ENCODE measurements at places on chromosomes 1 and 21.

DNA sequence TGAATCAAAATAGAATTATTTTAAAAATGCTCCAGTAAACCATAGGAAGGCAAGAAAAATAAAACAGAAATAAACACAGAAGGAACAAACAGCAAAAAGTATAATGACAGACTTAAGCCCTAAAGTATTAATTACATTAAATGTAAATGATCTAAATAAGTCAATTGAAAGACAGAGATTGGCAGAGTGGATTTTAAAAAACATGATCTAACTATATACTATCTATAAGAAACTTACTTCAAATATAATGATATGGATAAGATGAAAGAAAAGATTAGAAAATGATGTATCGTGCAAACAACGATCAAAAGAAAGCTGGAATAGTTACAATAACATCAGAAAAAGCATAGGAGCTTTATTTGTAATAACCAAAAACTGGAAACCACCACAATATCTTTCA lies 90.8 kb downstream of the CAMK2N1 start:
- no peak for ATAC-seq

- no peak for ATAC-seq
These were observed 152.5 kb downstream of the CDC7 start for GRCh38 chr1:91653183-91653582.

GRCh38 chr1:8419172-8419571 lies 101.3 kb downstream of the SLC45A1 start:
- ATAC-seq: no peak

DNA sequence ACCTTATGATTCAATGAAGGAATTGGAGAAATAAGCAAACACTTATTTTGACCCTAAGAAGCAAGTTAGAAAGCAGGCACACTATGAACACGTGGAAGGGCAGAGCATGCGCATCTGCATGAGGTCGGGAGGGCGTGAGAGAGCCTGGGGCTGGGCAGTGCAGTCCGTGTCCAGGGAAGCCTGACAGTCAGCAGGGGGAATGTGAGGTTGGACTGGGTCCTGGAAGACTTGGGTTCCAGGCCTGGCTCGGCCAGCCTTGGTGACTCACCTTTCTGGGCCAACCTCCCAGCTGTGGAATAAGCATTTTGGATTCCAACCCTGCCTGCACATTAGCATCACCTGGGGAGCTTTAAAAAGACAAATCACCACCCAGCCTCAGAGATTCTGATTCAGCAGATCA lies 26.6 kb upstream of the LMX1A start:
- ATAC-seq: peak; percentile 97

GRCh38 chr1:25858494-25858893 lies 763 bp downstream of the AUNIP start:
- ATAC-seq: no peak

- ATAC-seq: no peak
These were observed 12.8 kb upstream of the LBR start for GRCh38 chr1:225440380-225441221.

DNA sequence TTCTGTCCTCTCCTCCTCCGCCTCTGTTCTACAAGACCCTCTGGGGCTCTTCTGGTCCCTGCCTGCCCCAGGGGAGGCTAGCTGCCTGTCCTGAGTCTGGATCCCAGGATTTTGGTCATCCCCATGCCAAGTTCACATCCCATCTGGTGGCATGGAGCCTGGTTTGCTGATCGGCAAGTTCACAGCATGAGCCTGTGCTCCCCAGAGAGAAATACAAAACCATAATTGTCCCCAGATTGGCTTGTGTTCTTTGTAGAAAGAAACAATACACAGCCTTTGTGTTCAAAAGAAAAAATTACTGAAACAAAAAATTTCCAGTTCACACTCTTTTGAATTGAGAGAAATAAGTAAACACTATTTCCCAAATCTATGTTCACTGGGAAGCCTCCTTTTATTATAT lies 149.4 kb upstream of the ZC3H12A start:
- no peak for ATAC-seq

DNA sequence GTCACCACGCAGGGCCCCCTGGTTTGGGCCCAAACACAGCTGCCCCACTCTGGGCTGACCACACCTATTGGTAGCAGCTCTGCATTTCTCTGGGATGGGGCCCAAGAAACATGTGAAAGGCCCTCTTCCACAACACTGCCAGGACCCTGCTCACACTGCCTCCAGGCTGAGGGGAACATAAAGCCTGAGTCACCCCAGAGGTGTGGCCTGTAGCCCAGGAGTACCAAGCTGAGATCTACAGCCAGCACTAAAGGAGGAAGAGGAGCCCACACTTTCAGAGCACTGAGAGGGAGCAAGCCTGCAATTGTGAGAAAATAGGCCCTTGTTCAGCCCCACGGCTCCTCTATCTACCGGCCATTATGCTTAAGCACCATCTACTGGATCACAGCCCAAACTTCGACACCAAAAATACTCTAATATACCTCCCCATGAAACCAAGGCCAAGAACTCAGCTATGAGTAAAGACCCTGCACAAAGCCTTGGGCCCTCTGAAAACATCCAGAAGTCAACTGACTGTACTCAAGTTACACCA lies 14.4 kb upstream of the OR2T10 start:
- ATAC-seq: no peak

GRCh38 chr21:39022035-39022434 lies 161.2 kb downstream of the PSMG1 start:
- ATAC-seq: no peak

DNA sequence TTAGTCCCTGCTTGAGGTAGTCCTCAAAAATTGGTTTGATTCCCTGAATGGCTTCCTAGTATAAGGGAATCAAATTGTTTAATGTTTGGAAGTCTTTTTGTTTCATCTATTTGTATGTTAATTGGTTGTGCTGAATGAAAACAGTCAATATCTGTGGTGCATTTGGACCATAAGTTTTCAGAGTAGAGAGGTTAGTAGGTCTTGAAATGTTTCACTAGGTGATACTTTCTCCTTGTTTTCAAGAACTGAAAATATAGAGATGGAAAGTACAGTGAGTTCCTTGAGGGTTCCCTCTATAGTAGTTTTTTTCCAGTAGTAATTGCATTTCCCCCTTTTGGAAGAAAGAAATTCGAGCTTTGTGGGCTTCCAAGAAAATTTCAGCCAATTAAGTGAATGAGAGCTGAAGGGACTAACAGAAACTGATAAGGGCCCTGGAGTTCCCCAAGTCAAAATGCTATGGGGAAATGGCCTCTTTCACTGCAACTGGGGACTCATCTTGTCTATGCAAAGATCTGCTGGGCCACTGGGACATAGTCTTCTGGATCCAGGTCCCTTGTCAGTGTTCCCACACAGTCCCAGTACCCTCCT lies 18.6 kb upstream of the CEP350 start:
- no peak for ATAC-seq

GRCh38 chr1:20405893-20406604 lies 80.0 kb downstream of the CAMK2N1 start:
- ATAC-seq: no peak

- peak; percentile 68 for ATAC-seq
These were observed 98.8 kb upstream of the DUSP10 start for GRCh38 chr1:221840511-221841243.

GRCh38 chr1:66940981-66941380 lies 16.2 kb downstream of the MIER1 start:
- no peak for ATAC-seq

Data from gastroesophageal sphincter (tissue), 4 donors.